ENCODE measurements at places on chromosomes 6 and 20.

DNA sequence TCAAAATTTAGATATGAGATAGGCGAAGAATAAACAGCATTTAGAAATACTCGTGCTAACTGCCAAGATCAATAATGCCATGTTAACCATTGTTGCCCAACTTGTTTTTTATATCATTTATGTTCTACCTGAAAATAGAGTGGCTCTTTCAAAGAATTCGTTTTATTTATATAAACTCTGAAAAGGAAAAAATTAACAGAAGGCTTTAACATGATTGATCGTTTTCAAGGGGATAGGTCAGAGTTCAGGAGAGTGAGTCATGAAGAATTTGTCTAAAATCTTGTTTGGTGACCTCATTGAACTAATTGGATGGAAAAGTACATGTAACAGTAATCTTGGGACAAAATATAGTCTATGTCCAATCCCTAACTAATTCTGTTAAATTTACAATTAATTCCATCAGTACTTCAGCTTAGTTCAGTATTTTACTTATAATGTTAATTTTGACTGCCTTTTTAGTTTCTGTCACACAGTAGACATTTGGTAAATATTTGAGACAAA is 11.1 kb upstream of the ELOVL2 start:
- no peak for DNase-seq

DNA sequence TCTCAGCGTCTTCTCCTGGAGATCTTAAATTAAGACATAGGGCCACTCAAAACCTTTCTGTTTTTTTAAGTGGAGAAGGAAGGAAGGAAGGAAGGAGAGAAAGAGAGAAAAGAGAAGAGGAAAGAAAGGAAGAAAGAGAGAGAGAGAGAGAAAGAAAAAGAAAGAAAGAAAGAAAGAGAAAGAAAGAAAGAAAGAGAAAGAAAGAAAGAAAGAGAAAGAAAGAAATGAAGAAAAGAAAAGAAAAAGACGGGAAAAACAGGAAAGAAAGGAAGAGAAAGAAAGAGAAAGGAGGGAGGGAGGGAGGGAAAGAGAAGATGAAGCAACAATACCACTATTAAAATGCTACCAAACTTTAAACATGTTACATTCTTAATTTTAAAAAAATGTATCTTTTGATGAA is 336.5 kb upstream of the ARID1B start:
- DNase-seq, result no peak

DNA sequence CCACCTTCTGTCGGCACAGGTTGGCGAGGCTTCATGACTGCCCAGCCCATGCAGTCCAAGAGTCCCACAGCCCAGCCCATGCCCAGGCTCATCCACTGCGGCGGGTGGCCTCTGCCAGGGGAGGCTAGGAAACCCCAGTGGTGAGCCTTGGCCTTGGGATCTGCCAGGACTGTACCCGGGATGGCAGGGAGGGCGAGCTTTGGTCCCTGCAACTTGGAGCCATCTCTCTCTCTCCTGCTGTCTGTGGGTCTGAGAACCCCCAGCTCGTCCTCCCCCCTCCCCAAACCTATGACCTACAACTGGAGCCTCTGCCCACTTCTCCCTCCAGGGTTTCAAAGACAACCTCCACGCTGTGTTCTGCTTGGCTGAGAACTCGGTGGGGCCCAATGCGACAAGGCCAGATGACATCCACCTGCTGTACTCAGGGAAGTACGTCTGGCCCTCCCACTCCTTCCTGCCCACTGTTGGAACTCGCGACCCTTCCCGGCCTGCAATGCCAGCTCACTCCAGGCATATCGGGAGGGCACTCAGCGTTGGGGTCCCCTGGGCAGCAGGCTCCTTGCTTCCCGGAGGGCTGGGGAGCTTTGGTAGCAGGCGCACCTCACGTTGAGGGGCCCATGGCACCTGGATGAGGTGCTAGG is 19.7 kb downstream of the NPEPL1 start:
- DNase-seq, result no peak

GRCh38 chr6:2866171-2866846 is 24.6 kb upstream of the SERPINB1 start:
- no peak for DNase-seq

- no peak for DNase-seq
Observed at GRCh38 chr20:61478094-61478493, 226.0 kb downstream of the CDH4 start.

DNA sequence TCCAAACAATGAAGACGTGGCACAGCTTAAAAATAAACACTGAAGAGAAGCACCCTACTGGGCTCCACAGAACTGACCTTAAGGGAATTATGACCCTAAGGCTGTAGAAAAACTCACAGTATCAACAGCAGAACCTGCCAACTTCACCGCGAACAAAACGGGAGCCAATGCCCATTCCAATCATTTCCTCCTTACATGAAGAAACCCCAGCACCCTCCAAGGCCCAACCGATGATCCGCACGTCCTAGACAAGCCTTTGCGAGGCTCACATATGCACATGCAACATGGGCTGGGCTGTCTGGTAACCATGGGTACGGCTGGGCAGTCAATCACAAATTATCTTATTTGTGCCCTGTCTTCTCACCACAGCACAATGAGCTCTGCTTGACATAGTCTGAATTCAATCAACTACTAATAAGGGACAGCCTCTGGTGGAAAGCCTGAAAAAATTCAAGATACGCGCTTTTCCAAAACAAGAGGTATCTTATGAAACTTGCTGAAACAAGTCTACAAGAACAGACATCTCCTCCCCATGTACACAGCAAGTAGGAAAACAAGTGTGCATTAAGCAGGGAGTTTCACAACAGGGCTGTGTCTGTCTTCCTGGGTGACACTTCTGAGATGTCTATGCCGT is 1.7 kb downstream of the DIDO1 start:
- DNase-seq, result no peak

DNA sequence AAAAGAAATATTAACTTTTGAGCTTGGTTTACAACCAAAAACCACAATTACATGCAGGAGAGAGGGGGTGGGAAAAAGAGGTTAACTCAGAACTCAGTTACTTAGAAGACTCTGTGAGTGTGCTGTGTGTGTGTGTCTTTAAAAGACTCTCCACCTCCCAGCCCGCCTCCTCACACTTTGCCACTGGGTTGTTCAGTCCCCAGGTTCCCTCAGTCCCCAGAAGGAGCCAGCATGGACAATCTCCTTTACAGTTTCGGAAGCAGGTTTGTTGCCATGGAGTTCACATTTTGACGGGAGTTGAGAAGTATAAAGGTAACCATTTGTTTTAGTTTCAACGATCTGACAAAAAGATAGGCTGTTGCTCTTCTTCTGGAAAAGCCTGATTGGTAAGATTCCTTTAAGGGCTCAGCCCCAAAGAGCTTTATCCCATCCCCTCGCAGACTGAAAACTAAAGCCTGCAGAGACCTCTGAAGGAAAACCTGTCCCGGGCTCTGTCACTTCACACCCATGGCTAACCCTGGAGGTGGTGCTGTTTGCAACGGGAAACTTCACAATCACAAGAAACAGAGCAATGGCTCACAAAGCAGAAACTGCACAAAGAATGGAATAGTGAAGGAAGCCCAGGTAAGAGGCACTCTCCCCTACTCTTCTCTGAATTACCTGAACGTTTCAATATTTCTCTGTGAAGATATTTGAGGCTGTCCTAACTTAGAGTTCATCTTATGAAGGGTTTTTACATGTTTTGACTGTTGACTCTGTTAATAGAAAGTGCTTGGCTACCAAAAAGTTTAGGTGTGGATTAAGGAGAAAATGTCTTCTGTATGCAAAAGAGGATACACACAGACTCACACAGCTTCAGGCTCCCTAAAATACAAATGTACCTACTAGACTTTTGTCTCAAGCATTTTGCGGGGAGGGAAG is at the start of gene SPTLC3:
TSS of gene SPTLC3 (plus strand) at position 212 of the 921 bp plus-strand sequence. CDS start at position 508, 296 bp downstream.
- no peak for DNase-seq

GRCh38 chr20:47487175-47487917 is 14.3 kb upstream of the NCOA3 start:
- peak; percentile 36 for DNase-seq

Data from activated T-helper 9 cell treated with anti-CD3 and anti-CD28 coated beads, Interleukin-2, amount 50 U/mL, for 16 hours (primary cell).